ENCODE measurements at places on chromosomes 4 and X.

GRCh38 chr4:8369426-8370105 lies 71.0 kb downstream of the ACOX3 start:
- DNase-seq = no peak

DNA sequence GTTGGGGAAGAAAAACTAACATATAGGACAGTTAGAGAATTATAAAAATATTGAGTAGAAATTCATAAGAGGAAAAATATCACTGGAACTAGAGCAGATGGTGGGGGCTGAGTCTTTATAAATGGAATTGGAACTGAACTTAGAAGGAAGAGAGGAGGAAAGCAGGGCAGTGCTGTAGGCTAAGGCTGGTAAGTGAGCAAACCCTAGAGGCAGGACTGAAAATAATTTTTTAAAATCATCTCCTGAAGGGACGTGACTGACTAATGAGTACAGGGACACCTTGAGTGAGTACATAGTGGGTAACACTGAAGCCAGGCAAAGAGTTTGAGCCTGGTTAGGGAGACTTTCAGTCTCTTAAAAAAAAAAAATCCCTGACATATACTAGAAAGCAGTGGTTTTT lies 63.3 kb downstream of the GALNT7 start:
- DNase-seq = no peak

GRCh38 chr4:997375-998071 lies 4.3 kb upstream of the SLC26A1 start:
- no peak for DNase-seq

DNA sequence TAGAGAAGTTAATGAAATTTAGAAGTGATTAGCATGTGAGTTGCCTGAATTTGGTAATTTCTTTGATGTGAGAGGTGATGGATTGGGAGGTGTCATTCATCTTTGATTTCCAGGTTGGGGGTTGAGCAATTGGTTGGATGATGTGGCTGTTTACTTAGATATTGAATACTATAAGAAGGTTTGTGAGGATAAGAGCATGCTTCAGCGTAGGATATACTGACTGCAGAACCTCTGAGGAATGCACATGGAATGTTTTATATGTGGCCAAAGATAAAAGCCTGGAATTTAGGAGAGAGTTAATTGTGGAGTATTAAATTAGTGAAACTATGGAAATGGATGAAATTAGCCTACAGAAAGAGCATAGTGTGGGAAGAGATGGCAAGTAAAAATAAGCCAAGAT lies 165.4 kb upstream of the MAD2L1 start:
- DNase-seq = no peak

- DNase-seq = no peak
Observed at GRCh38 chrX:129478516-129478915, 44.8 kb downstream of the SMARCA1 start.

DNA sequence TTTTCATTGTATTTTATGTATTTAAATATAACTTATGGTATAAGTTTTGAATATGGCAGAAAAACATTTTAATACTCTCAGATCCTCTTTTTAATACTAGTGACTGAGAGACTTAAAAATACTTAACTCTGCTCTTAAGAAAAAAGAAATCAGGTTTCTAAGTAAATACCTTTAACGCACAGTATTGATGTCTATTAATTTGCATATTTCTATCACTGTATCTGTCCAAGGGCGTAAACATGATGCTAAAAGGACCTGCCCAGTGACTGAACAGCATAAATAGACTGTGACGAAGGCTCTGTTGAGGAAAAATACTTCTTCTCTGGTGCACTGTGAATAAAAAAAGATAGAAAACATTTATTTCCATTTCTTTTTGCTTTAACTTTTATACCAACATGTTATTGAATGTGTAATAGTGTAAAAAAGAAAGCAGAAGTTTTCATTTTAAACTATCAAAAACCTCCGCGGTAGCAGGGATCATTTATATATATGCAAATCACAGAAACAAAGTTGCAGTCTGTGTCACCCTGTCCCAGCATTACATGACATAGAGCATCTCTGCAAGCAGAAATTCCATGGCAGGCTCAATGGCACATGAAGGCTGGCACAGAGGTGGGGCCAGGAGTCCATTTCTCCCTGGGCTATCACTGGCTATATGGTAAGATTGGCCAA lies 75.4 kb downstream of the ZAR1 start:
- DNase-seq = no peak

DNA sequence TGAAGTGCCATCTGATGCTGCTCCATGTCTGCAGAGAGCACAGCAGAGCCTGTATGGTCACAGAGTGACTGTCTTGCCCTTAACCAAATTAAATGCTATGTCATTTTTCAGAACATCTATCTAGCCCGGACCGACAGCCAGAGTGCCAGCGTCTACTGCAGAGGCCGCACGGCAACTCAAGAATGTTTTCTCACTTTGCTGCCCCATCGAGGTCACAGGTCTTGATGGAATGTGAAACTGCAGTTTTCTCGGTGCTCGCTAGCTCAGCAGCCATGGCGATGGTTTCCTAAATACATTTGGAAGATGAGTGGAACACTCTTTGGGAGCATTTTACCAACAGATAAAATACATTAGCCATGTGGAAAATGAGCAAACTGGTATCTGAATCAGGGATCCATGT lies 125.7 kb downstream of the ENPP6 start:
- DNase-seq = no peak

DNA sequence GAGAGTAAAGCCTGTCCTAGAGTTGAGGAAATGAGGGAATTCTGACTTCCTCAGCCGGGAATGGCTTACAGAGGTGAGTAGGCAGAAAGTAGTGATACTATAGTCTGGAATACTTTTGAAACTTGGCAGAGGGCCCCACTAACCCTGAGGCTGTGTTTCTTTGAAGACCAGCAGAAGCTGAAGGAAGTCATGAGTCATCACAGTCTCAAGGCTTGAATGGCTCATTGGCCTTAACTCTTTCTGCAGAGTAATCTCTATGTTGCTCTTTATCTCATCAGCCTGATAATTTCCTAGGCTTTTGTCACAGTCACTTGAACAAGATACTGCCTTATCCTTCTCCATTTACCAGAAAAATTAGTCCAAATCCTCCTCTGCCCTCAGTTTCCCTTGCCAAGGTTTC lies 80.8 kb downstream of the ANKRD50 start:
- DNase-seq = no peak

- DNase-seq = no peak
Observed at GRCh38 chrX:104347860-104348259, 93.1 kb upstream of the ESX1 start.

GRCh38 chr4:42709392-42710065 lies 52.6 kb upstream of the ATP8A1 start:
- no peak for DNase-seq

DNA sequence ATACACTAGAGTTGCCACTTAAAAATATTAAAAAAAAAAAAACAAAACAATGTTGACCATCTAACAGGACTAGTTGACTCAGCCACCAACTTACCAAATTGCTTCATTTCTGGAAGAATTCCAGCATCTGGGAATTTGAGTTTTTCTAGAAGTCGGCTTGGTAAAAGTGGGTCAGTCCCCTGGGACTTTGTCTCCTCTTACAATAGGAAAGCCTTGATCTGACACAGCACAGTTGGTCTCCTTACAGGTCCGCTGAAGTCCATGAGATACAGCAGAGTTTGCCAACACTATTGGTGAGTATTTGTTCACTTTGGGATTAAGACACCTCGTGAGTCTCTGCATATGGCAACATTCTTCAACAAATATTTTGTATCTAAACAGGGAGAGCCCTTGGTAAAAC lies 18.2 kb upstream of the DDIT4L start:
- DNase-seq = no peak

DNA sequence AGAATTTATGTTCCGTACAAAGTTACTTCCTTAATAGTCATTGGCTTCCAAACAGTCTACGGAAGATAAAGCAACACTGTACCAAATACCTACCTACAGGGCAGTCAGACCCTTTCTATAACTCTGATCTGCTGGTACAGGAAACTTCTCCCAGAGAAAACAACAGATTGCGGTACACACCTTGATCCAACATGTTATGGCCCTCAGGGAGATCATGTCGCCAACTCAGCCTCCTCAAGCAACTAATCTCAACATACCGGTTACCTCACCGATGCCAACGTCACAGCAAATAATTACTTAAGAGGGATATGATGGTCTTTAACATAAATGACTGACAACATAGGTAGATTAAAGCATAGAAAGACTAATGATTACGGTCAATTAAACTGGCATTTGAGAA lies 70.4 kb downstream of the RFC1 start:
- no peak for DNase-seq

- no peak for DNase-seq
Observed at GRCh38 chrX:109629310-109629709, 4.3 kb upstream of the KCNE5 start.

DNA sequence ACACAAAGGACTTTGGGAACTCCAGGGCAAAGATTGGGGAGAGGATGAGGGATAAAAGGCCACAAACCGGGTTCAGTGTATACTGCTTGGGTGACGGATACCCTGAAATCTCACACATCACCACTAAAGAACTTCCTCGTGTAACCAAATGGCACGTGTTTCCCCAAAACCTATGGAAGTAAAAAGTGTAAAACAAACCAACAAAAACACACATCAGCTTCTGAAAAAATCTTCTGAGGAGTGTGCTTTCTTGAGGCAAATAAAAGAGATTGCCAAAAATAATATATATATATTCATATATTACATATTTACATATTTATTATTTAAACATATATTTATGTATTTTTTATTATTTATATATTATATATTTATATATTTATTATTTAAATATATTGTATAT lies 3.9 kb downstream of the P2RY8 start:
- DNase-seq = no peak

DNA sequence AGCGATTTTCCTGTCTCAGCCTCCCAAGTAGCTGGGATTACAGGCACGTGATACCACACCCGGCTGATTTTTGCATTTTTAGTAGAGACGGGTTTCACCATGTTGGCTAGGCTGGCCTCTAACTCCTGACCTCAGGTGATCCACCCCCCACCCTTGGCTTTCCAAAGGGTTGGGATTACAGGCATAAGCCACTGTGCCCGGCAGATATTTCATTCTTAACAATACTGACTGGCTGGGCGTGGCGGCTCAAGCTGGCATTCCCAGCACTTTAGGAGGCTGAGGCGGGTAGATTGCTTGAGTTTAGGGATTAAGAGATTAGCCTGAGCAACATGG lies 1.3 kb downstream of the PQBP1 start:
- DNase-seq = no peak

DNA sequence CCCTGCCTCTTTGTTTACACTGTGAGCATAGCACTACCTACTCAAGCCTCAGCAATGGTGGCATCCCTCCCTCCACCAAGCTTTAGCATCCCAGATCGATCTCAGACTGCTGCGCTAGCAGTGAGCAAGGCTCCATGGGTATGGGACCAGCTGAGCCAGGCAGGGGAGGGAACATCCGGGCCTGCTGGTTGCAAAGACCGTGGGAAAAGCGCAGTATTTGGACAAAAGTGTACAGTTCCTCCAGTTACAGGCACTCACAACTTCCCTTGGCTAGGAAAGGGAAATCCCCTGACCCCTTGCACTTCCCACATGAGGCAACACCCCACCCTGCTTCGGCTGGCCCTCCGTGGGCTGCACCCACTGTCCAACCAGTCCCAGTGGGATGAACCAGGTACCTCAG lies 26.5 kb downstream of the EGF start:
- DNase-seq = no peak

- DNase-seq = no peak
Observed at GRCh38 chr4:25442863-25443307, 65.8 kb downstream of the ANAPC4 start.

- no peak for DNase-seq
Observed at GRCh38 chr4:40199999-40200874, 3.4 kb downstream of the RHOH start.

DNA sequence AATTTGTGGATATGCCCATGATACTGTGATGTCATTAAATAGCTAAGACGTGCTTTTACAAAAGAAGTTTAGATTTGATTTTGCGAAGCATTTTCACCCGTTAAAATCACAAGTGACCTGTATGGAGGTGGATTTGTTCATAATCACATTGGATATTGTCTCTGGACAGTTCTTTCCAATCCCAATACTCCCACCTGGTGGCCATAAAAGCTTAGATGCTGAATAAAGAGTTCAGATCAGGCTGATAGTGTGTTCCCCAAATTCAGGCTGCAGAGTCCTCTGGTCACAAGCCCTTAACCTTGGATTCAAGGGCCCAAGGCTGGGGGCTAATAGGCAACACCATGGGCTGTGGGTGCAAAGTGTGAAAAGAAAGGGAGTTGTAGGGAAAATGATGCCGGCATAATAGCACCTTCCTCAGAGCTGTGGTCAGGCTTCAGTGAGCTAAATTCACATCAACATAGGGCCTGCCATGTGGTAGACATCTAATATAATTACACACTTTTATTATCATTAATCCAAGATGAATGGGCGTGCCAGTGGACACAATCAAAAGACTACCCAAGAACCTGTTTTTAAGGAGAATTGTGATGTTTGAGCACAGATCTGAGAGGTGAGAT lies 28.1 kb downstream of the SMIM43 start:
- no peak for DNase-seq

GRCh38 chr4:142142366-142143054 lies 506.1 kb downstream of the IL15 start:
- DNase-seq = no peak

- no peak for DNase-seq
Observed at GRCh38 chr4:5462896-5463295, 245.5 kb downstream of the EVC2 start.

DNA sequence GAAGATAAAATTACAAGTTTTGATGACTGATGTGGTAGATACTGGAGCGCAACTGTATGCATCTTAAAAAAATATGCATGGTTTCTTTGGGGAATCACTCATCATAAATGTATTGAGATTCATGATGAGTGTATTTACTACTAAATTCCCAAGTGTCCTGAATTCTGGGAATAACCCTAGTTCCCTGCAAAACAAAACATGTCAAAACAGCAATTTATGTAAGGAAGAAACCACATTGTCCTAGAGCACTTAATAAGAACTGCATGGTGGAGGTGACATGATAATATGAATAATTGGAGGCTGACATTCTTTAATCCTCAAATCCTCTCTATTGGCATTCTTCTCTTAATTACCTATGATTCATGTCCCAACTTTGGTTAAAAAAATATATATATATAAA lies 1804.7 kb downstream of the STIM2 start:
- no peak for DNase-seq

- no peak for DNase-seq
Observed at GRCh38 chr4:153509724-153510123, 43.6 kb downstream of the TMEM131L start.

GRCh38 chrX:154334496-154334895 lies 38.9 kb downstream of the TKTL1 start:
- no peak for DNase-seq

DNA sequence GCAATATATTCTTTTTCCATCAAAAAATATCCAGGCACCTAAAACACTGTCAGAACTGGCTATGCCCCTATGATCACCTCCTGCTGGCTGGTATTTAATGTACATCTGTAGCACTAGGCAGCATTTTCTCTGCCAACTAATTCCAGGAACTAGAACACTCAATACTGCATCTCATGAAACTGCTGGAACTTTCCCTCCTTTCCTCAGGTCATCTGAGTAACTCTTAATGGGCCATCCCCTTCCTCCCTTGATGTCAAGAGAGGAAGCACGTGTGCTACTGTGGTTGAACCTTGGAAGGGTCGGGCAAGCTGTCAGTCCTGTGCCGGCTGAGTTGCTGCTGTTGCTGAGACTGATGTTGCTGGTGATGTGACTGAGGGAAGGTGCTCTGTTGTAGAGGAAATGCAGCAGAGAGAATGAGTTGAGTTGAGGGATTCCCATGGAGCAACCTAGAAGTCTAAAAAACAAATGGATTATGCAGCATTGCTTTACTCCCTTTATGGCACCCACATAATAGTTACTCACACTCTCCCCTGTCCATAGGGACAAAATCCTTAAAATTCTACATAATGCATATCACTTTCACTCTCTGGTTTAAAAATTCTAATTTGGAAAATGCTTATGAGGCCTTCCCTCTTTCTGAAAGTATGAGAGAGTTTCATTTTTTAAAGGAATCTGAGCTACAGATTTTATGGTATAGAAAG lies 39.5 kb downstream of the TMEM165 start:
- no peak for DNase-seq
